A549 treated with Hydrocortisone at 1 μM for 4 hours (cell line): ENCODE measurements at places on chromosomes 7 and 10. TPM values are rescaled to one million over a fixed set of nuclear protein-coding genes. Genes with fewer than 3 reads are reported as not detected.

The VWDE gene
- 0.31 to 0.70 TPM (median 0.43 TPM) in 5 replicates for total RNA-seq

The AKR1C8 gene
- not detected in 5 replicates for total RNA-seq

The ELN gene
- total RNA-seq: 0.07 to 0.23 TPM (median 0.10 TPM) in 5 replicates

The ZNF853 gene
- 1.7 to 2.7 TPM (median 2.4 TPM) in 5 replicates for total RNA-seq

The C10orf62 gene
- 0.10 to 0.16 TPM in 2 of 5 replicates, not detected in the others for total RNA-seq

The PKD2L1 gene
- 0.05 to 0.31 TPM (median 0.16 TPM) in 5 replicates for total RNA-seq

The WDFY4 gene
- total RNA-seq: 0.05 TPM in 1 of 5 replicates, not detected in the others

The ANXA8L1 gene
- 94.4 to 128 TPM (median 105 TPM) in 5 replicates for total RNA-seq

The PDE1C gene
- 2.5 to 3.8 TPM (median 3.0 TPM) in 5 replicates for total RNA-seq

The GSTO2 gene
- 1.7 to 2.4 TPM (median 1.9 TPM) in 5 replicates for total RNA-seq

The SLC16A9 gene
- 0.08 to 0.13 TPM (median 0.12 TPM) in 5 replicates for total RNA-seq

The PLAC9 gene
- total RNA-seq: 0.30 TPM in 1 of 5 replicates, not detected in the others

The ZNF248 gene
- total RNA-seq: 3.4 to 5.0 TPM (median 4.0 TPM) in 5 replicates

The VIM gene
- 1,596 to 1,715 TPM (median 1,648 TPM) in 5 replicates for total RNA-seq

The P4HA1 gene
- 18.2 to 32.1 TPM (median 22.0 TPM) in 5 replicates for total RNA-seq

The CPA4 gene
- 3.1 to 8.4 TPM (median 4.1 TPM) in 5 replicates for total RNA-seq

The CFTR gene
- total RNA-seq: 0.03 to 0.08 TPM in 2 of 5 replicates, not detected in the others

The SLC26A5 gene
- not detected in 5 replicates for total RNA-seq

The FGF8 gene
- not detected in 5 replicates for total RNA-seq

The CRYGN gene
- not detected in 5 replicates for total RNA-seq

The NPTX2 gene
- total RNA-seq: 0.12 to 0.23 TPM (median 0.17 TPM) in 5 replicates

The GNAT3 gene
- total RNA-seq: not detected in 5 replicates

The TMEM236 gene
- total RNA-seq: 0.03 to 0.06 TPM (median 0.05 TPM) in 5 replicates

The TMEM209 gene
- total RNA-seq: 11.2 to 18.8 TPM (median 13.7 TPM) in 5 replicates

The ANXA8 gene
- total RNA-seq: 28.3 to 41.4 TPM (median 35.1 TPM) in 5 replicates

The SCIN gene
- 0.28 to 0.44 TPM (median 0.36 TPM) in 5 replicates for total RNA-seq

The MOGAT3 gene
- total RNA-seq: not detected in 5 replicates

The CDNF gene
- total RNA-seq: 0.83 to 1.3 TPM (median 1.2 TPM) in 5 replicates

The DYNC1I1 gene
- 0.06 to 0.32 TPM (median 0.21 TPM) in 4 of 5 replicates, not detected in the other for total RNA-seq

The PMS2 gene
- total RNA-seq: 9.6 to 17.5 TPM (median 11.9 TPM) in 5 replicates

The NUB1 gene
- total RNA-seq: 32.1 to 45.4 TPM (median 36.0 TPM) in 5 replicates

The SPDYE16 gene
- not detected in 5 replicates for total RNA-seq

The NPS gene
- total RNA-seq: not detected in 5 replicates

The DPCD gene
- total RNA-seq: 32.8 to 36.5 TPM (median 33.5 TPM) in 5 replicates

The ADCYAP1R1 gene
- 0.06 to 0.10 TPM in 2 of 5 replicates, not detected in the others for total RNA-seq

The MUC12 gene
- total RNA-seq: 12.6 to 23.9 TPM (median 19.6 TPM) in 5 replicates

The CRPPA gene
- 0.43 to 0.78 TPM (median 0.74 TPM) in 5 replicates for total RNA-seq

The RNF32 gene
- total RNA-seq: 1.2 to 2.2 TPM (median 1.3 TPM) in 5 replicates

The GPR141 gene
- not detected in 5 replicates for total RNA-seq

The ELMO1 gene
- total RNA-seq: 2.8 to 4.0 TPM (median 3.0 TPM) in 5 replicates

The LRRTM3 gene
- not detected in 5 replicates for total RNA-seq

The FGFBP3 gene
- total RNA-seq: 2.1 to 2.6 TPM (median 2.5 TPM) in 5 replicates

The PRKG1 gene
- total RNA-seq: 0.01 to 0.02 TPM in 2 of 5 replicates, not detected in the others

The LRRN3 gene
- total RNA-seq: 0.05 TPM in 1 of 5 replicates, not detected in the others

The MYOZ1 gene
- not detected in 5 replicates for total RNA-seq

The RSPH10B2 gene
- total RNA-seq: 0.14 to 0.15 TPM in 2 of 5 replicates, not detected in the others

The MGAM2 gene
- total RNA-seq: 0.01 TPM in 2 of 5 replicates, not detected in the others

The CLEC5A gene
- not detected in 5 replicates for total RNA-seq

The CCDC7 gene
- total RNA-seq: 0.61 to 0.98 TPM (median 0.76 TPM) in 5 replicates

The GRID1 gene
- 0.21 to 0.39 TPM (median 0.25 TPM) in 5 replicates for total RNA-seq

The SFR1 gene
- 13.4 to 18.3 TPM (median 14.7 TPM) in 5 replicates for total RNA-seq

The ABI1 gene
- 49.8 to 55.9 TPM (median 53.7 TPM) in 5 replicates for total RNA-seq

The VWC2 gene
- not detected in 5 replicates for total RNA-seq

The FGFR2 gene
- 0.28 to 0.60 TPM (median 0.43 TPM) in 5 replicates for total RNA-seq
